NCI-H2081 treated with DMSO at 0.1 percent for 48 hours (cell line): ENCODE measurements at places on chromosomes 3 and 15.

GRCh38 chr15:90981681-90982080 lies 12.7 kb downstream of the PRC1 start:
- no peak for DNase-seq

DNA sequence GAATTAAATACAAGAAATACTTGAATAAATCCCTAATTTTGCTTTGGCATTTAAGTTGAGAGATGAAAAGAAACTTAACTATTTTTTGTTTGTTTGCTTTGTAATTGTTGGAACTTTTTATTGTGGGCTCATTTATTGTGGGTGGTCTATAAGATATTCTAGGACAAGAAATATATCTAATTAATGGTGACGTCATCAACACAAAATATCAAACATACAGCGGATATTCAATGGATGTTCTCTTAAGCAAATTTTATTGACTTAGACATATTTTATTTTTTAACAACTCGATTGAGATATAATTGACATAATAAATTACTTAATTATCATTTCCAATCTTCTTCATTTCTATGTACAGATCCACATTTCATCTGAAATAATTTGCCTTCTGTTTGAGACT lies 30.0 kb downstream of the SYNPR start:
- DNase-seq, result no peak

- DNase-seq, result no peak
Measured at GRCh38 chr3:197149-197827, 725 bp downstream of the CHL1 start.

DNA sequence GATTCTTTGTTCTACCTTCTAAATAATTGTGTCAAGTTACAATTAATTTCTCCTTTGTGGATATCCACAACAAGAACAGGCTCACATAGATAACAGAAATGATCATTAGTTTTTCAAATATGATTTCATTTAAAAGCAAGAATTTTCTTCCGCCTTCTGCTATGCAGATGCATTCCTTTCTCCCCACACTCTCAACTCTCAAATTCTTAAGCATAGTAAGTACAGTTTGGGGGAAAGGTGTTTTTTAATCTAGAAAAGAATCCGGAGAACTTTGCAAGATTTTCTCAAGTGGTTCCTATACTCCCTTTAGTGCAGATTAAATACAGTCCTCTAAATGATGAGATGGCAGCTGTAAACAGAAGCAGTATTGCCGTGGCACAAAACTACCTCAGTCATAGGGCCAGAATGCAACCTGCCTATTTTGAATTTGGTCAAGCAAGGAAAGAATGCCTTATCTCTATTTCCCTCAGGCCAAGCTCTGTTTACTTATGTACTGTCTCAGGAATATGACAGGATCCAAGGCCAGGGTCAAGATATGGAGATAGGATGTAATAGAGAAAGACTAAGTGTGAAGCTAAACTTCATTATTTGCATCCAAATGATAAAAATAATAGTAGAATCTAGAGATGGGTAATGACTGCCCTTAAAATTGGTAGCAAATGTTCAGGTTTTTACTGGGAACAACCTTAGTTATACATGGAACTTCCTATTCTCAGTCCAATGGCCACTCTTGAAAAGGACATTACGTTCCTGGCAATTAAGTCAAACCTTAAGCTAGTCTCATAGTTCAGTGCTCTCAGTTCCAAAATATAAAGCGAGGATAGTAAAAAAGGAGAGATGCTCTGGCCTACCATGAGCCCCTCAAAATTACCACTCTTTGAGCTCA lies 77.3 kb upstream of the PHLDB2 start:
- DNase-seq, result no peak

DNA sequence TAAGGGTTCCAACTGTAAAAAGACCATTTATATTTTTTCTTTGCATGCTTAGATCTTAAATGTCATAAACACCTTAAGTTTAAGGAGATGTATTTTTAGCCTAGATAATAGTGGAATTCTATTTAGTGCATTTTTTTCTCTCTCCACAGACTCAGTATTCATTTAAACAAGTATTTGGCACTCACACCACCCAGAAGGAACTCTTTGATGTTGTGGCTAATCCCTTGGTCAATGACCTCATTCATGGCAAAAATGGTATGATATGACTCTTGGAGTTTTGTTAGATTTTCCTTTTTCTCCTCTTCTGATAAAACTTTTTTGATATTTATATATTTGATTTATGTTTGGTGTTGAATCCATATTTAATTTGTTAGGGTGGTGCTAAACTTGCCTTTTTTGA lies 7.3 kb downstream of the KIF23 start:
- DNase-seq, result no peak

- DNase-seq, result no peak
Measured at GRCh38 chr3:50472958-50473357, 30.5 kb downstream of the CACNA2D2 start.

- DNase-seq, result no peak
Measured at GRCh38 chr15:70815604-70816003, 38.4 kb downstream of the LARP6 start.

DNA sequence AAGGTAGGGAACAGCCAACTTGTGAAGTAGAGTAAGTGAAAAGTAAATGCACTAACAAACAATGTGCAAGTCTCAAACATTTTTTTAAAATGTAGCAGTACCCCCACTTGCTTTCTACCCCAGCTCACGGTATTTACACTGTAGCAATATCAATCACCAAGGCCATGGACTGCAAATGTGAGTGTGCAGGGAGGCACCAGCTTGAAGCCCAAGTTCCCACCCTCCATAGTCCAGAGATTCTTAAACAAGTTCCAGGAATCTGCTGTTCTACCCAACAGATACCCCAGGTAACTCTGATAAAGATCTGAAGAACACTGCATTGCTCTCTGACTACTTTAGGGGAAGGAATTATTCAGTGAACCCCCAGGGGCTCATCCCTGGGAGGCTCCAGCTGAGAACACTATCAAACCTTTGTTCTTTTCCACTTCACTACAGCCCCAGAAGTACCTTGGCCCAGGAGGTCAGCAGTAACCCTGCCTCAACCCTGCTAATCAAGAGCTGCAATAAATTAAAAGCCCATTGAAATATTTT lies 86.1 kb downstream of the FOXP1 start:
- DNase-seq, result no peak

DNA sequence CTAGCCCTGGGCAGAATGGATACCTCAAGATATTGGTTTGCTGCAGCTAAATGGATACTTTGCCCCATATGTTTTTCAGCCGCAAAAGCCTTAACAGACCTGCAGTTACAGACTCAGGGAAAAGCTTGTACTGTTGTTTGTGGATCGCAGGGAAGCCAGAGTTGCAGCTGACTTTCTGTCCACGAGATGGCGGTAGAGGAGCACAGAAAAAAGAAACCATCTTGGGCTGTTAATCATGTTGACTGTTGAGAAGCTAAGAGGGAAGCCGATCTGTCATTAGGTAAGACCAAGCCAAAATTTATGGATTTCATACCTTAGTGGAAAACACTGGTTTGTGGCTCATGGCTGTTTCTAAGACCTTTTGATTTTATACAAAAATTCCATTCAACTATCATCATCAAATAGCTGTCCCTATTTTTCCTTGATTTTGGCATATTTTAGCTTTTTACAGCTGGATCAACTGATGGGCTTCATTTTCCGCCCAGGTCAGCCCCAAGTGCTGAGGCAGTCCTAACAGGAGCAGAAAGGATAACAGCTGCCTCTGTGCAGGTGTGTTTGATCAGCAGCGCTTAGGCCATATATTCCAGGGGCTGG lies 205.7 kb upstream of the ZPLD1 start:
- DNase-seq, result peak; percentile 51

- no peak for DNase-seq
Measured at GRCh38 chr15:80028937-80029336, 30.5 kb upstream of the ZFAND6 start.

GRCh38 chr15:94263341-94264273 lies 32.2 kb downstream of the MCTP2 start:
- DNase-seq, result no peak

DNA sequence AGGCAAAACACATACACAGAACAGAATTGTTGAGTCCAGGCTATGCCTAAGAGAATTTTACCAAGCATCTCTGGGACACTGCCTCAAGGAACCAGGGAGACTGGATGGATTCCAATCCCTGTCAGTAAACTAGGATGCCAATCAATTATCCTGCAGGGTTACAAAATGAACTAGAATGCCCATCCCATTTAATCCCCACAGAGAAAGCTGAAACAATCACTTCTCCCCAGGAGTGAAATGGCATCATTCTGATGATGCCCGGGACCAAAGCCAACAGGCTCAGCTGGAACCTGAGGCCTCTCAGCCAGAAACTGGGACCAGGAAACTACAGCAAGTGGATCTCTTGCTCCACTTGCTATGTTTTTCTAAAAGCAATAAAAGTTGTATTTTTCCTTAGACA lies 130.0 kb upstream of the TJP1 start:
- peak; percentile 87 for DNase-seq

DNA sequence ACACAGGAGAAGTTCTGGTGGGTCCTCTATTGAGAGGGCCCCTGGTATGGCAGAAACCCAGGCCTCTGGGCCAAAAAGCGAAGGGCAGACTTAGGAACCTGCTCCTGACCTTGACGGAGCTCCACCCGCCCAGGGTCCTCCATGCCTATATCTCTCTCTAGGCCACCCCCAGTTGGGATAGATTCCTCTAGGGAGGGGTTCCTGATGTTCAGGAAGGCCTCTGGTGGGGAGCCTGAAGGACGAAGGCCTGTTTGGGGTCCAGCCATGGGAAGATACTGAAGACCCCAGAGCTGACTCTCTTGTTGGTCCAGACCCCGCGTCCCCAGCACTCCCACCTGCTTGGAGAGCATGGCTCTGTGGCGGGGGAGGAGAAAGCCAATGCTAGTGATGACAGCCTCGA lies 104.2 kb downstream of the CORO2B start:
- no peak for DNase-seq

DNA sequence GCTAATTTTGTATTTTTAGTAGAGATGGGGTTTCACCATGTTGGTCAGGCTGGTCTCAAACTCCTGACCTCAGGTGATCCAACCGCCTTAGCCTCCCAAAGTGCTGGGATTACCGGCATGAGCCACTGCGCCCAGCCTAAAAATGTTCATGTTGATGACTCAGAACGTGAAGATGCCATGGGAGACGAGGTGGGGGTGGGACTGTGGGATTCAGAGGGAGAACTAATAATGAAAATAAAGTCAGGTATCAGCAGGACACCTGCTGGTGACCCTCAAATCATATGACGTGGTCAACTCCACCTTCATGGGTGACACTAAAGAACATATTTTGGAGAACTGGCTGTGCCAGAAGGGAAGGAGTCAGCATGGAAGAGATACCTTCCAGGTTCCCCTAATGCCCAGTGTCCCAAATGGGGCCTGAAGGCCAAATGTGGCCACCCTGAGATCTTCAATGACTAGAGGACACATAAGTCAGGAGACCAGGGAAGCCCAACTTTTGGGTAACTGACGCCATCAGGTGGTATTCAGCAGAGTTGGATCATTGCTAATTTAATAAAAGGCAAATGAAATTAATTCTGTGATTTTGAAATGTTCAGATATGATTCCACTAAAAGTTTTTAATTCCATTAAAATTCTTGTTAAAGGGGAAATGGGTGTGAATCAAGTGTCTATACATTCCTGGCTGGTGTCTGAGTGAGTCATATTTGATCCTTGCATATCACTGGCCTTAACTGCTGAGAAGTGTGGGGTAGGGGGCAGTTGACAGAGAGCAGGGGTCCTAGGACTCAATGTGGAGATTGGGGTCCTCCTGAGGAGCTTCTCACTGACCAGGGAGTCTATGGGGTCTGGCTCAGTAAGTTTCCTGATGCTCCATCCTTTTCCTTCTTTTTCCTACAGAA lies 88.6 kb upstream of the GSK3B start:
- no peak for DNase-seq

GRCh38 chr15:74994236-74994635 lies 1.1 kb upstream of the SCAMP5 start:
- DNase-seq, result no peak

GRCh38 chr15:69557020-69557706 lies 104.5 kb downstream of the RPLP1 start:
- DNase-seq, result no peak

DNA sequence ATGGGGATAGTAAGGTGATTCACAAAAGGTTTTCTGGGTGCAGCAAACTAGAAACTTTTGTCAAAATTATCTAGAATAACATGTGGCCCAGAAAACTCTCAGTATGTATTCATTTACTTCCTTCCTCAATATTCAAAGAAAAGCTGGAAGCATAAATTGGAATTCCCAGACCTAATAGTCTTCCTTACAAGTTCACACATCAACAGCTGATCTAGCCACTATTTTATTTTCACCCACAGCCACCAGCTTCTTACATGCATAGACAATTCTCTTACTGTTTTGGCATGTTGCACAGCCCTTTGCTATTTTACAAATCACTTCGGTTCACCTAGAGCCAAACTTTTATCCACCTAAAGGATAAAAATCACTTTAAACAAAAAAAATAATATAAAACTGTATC lies 647.8 kb upstream of the CCDC54 start:
- DNase-seq, result no peak

DNA sequence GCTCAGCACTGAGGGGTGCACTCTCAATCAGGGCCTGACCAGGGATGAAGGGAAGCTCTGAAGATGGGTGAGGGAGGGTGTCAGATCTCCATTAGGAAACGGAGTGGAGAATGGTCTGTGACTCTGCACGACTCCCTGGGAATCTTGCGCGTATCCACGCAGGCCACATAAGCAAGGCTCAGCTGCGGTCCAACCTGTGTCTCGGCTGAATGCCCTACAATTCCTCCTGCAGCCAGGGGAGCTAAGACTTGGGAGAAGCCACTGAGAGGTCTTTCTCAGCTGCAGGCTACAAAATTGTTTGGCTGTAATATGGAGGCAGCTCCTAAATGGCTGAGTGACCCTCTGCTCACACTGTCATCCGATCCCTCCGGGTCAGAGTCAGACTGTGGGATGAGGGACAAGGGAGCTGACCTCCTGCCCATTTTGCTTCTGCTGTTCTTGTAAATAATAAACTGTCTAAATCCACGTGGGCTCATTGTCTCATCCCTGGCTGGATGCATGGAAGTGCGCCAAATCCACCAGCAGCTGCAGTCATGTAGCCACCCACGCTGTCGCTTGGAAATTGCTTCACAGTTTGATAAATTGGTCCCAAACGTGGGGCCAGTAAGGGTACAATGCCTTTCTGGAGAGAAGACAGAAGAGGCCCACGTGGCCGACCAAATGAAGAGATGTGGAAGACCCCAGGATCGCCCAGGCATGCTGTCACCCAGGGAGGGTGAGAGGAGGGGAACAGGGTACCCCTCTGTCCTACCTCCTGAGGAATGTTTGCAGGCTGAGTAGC lies 30.5 kb downstream of the ALS2CL start:
- DNase-seq, result no peak

- no peak for DNase-seq
Measured at GRCh38 chr3:58120075-58120812, 90.5 kb downstream of the DNASE1L3 start.

- no peak for DNase-seq
Measured at GRCh38 chr3:116443191-116443661, 2.1 kb downstream of the LSAMP start.
